HCT116 (cell line): ENCODE measurements at places on chromosomes 5 and 9.
A peak's percentile ranks its signal among the peaks of the same experiment; 100 is the strongest.

DNA sequence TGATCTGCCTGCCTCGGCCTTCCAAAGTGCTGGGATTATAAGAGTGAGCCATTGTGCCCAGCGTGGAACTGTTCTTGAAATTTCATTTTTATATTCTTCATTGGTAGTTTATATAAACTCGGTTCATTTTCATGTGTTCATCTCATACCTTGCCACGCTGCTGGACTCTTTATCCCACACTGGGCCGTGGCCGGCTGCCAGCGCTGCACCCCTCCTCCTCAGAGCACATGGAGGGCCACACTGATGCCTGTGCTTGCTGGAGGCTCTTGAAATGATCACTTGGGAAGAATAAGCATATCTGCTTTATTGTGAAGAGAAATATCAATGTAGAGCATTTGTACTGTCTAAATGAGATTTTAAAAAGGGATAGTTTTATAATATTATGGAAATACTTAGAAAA is 69.5 kb downstream of the EHMT1 start:
- DNase-seq, result no peak

- no peak for DNase-seq
Measured at GRCh38 chr5:55518831-55519390, 15.9 kb downstream of the PLPP1 start.

DNA sequence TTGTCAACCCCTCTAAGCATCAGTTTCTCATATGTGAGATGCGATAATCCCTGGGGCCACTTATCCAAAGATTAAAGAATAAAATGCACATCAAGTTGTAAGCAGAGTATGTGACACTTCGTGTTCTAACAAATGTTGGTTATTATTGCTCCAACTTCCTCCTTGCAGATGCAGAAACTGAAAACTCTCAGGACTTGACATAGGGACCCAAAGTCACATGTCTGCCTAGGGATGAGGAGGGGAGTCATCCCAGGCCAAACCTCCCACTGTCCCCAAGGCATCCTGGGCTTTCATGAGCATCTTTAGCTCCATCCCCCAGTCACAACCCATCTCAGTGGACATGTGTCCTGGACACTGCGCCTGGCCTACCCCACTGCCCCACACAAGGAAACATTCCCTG is 27.5 kb upstream of the SYK start:
- no peak for DNase-seq

GRCh38 chr9:35646153-35646532 is 4.6 kb downstream of the SIT1 start:
- peak; percentile 22 for DNase-seq

DNA sequence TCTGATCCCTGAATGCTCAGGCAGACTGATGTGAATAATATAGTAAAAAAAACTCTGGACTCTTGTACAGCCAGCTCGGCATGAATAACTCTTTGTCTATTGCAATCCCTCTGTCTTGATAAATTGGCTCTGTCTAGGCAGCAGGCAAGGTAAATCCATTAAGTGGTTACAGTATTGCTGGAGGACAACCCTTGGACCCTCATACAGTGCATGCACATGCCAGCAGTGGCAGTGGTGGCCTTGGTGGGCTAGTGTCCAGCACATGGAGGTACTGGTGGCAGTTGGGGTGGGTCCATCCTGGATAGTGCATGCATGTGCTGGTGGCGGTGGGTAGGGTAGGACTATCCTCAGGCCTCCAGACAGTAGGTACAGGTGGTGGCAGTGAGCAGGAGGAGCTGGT is 38.9 kb downstream of the DNAJC21 start:
- DNase-seq, result no peak

- no peak for DNase-seq
Measured at GRCh38 chr5:97601651-97602050, 418.6 kb upstream of the RIOK2 start.

DNA sequence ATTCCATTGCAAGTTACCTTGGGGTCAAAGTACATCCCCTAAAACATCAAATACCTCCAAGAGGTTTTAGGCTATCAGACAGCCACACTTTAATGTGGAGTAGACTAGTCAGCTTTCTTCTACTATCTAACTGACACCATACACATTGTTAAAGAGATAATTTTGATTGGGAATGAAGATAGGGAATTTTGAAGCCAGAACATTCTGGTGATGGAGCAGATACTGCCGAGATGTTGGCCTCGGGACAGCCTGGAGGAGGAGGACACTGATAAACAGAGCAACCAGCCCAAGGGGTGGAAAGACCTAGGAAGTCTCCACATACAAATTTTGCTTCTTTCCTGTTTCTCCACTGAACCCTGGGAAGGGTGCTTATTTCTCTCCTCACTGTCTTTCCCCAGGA is 14.9 kb downstream of the TJP2 start:
- DNase-seq, result no peak

GRCh38 chr5:6525910-6526309 is 77.3 kb downstream of the UBE2QL1 start:
- DNase-seq, result peak; percentile 13

DNA sequence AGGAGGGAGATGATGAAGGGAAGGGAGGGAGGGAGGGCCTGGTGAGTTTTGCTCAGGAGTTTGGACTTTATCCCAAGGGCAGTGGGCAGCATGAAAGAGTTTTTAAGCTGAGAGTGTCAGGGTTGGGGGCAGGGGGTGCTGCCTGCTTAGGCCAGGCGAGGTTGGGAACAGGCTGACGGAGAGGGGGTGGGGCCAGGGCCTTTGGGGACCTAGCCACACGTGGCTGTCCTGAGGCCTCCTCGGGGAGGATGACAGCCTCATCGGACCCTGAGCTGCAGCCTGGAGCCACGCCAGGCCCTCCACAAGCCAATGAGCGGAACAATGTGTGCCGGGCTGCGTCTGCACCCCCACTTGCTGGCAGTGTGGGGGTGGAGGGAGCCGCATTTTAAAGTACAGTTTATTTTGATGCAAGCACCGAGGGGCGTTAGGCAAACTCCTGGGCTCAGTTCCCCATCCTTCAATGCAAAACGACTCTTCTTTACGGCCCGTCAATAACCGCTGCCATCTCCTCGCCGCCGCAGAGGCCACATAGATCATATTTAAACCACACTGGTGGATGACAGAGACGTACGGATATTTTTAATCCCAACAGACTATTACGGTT is 5.3 kb upstream of the RXRA start:
- DNase-seq, result no peak

GRCh38 chr9:88355166-88355565 is 33.1 kb upstream of the SPIN1 start:
- DNase-seq, result peak; percentile 59

DNA sequence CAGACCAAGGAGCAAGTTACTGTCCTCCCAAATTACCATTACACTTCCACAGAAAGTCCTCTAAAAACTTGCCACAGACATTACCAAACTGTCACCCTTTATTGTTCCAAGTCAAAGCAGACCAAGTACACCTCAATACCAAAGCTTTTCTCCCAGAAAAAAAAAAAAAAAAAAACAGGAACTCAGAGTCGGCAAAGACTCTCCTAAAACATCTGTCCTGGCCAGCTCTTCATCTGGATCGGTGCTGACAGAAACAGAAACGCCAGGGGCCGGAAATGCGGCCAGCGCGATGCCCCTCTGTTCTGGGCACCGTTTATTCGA is 718 bp downstream of the DEPDC1B start:
- DNase-seq, result no peak

- DNase-seq, result peak; percentile 7
Measured at GRCh38 chr5:174825587-174825986, 101.2 kb downstream of the MSX2 start.

- DNase-seq, result no peak
Measured at GRCh38 chr5:158895588-158895987, 204.1 kb downstream of the EBF1 start.

DNA sequence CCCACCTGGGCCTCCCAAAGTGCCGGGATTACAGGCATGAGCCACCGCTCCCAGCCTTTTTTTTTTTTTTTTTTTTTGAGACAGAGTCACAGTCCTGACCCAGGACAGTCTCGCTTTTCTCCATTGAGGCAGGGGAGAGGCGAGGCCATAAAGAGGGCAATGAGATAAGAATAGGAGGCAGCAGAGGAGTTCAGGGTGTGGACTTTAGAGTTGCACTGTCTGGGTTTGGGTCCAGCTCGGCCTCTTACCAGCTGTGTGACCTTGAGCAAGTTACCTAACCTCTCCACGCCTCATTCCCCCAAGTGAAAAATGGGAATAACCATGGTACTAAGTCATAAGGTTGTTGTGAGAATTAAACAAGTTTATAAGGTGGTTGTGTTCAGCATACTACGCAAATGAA is 24.6 kb upstream of the ANKH start:
- no peak for DNase-seq

DNA sequence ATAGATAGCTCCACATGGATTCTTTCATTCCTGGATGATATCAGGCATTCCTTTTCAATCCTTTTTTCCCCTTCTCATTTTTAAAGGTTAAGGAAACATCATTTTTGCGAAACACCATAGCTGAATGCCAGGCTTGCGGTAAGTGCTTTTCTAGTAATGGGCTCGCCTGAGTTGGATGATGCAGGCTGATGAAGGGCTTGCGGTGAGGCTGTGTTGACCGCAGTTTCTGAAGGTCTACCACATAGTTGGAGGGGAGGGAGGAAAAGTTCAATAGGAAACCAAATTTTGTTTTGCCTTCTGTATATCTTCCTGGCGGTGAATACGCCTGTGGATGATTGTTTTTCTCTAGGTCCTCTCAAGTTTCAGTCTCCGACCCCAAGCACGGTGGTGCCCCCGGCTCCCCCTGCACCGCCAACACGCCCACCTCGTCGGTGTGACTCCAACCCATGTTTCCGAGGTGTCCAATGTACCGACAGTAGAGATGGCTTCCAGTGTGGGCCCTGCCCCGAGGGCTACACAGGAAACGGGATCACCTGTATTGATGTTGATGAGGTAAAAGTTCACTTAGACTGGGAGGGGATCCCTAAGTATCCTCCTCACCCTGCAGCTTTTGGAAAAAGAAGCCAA is 24.3 kb downstream of the THBS4 start:
- DNase-seq, result no peak

DNA sequence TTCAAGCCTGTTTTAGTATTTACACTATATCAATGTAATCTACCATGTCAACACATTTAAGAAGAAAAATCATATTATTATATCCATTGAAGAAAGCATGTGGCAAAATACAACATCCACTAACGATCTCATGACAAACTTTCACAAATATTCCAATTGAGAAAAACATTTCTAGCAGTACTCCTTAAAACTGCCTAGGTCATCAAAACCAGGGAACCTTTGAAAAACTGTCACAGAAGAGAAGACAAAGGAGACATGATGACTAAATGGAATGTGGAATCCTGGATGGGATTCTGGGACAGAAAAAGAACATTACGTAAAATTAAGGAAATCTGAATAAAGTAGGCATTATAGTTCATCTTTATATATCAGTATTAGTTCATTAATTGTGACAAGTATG is 1091.3 kb upstream of the CDH6 start:
- DNase-seq, result no peak

DNA sequence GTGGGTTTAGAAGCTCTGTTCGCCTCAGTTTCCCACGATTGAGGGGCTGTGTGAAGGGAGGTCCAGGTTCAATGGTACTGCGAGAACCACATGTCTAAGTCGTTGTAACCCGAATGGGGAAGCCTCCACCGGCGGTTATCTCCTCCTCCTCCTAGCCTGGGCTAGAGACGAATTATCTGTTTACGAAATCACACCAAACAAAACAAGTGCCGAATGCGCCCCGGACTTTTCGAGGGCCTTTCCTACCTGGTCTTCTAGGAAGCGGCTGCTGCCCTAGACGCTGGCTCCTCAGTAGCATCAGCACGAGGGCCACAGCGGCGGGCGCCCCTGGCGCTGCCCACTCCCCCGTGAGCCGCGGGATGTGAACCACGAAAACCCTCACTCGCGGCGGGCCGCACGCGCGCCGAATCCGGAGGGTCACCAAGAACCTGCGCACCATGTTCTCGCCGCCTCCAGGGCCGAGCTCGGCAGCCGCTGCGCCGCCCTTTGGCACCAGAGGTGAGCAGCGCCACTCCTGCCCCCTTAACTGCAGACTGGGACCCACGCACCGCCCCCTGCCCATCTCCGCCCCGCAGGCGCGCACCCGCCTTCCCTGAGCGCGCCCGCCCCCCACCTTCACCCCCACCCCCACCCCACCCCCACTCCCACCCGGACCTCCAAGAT is at the start of gene CDKN2A:
TSS of gene CDKN2A (minus strand) at position 500 of the 663 bp plus-strand sequence.
- no peak for DNase-seq

GRCh38 chr9:75359638-75360037 is 271.3 kb downstream of the OSTF1 start:
- DNase-seq, result no peak

- DNase-seq, result no peak
Measured at GRCh38 chr9:125908136-125908535, 161.0 kb downstream of the PBX3 start.

DNA sequence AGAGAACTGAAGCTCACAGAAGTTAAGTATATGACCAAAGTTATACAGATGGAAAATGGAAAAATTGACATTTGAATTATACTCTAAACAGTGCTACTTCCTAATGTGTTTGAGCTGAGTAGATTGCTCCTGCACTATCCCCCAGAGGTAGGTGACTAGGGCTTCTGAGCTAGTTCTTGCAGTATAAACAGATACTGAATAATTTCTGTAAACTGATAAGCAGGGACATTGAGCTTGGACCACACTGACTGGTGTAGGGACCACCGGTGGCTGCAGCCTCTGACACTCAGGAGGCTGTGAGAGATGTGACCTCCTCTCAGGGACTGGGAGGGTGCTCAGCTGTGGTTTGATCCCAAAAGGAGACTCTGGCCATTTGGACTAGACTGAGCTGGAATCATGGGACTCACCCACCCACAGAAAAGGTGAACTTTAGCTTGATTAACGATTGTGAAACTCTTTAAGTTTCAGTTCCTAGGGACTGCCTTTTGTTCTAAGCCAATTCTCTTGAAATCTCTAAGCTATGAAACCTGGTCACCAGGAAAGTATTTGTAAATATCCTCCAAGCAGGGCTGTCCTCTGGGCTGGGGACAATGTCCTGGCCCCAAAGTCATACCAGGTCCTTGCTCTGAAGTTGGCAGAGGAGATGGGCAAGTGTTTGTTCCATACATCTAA is 291.5 kb downstream of the SEC61B start:
- DNase-seq, result no peak

GRCh38 chr5:111043712-111044506 is 27.6 kb upstream of the TSLP start:
- DNase-seq, result no peak

DNA sequence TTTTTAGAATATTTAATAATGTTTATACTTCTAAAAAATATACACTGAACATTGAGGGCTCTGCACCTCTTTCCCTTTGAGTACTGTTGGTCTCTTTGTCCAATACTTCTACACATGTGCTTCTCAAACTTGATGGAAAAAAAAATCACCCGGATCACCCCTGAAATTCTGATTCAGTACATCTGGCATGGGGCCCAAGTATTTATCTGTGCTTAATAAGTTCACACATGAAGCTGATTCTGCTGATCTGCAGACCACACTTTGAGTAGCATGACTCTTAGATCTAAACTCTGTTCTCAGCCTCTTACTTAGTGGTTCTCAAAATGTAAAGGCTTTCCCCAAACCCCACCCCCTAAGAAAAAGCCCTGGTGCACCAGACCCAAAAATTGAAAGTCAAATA is 12.0 kb downstream of the RUSC2 start:
- DNase-seq, result no peak

GRCh38 chr9:108720191-108720642 is 135.6 kb downstream of the ACTL7B start:
- no peak for DNase-seq
